Chondrocyte (in vitro differentiated cells): ENCODE measurements at places on chromosomes 2 and 18. TPM values are rescaled to one million over a fixed set of nuclear protein-coding genes. Genes with fewer than 3 reads are reported as not detected.

Gene PCGF1
- 26.1 to 30.7 TPM (median 30.0 TPM) in 3 replicates for total RNA-seq

Gene TEKT4
- total RNA-seq = not detected in 3 replicates

Gene SLC19A3
- total RNA-seq = 0.52 to 0.56 TPM in 2 of 3 replicates, not detected in the other

Gene CRYGC
- not detected in 3 replicates for total RNA-seq

Gene SLC9A4
- not detected in 3 replicates for total RNA-seq

Gene OXER1
- 0.31 to 1.8 TPM (median 1.7 TPM) in 3 replicates for total RNA-seq

Gene PECR
- total RNA-seq = 6.6 to 10.1 TPM (median 9.1 TPM) in 3 replicates

Gene GMCL1
- total RNA-seq = 13.6 to 20.7 TPM (median 13.6 TPM) in 3 replicates

Gene NT5DC4
- total RNA-seq = not detected in 3 replicates

Gene SAG
- total RNA-seq = not detected in 3 replicates

Gene ITM2C
- total RNA-seq = 114 to 215 TPM (median 208 TPM) in 3 replicates

- H3K27ac ChIP-seq = no peak overlapping the region
- DNase-seq = no peak
- no peaks in the 10 kb centered on the region for H3K36me3 ChIP-seq
- H3K4me3 ChIP-seq = no peak overlapping the region
- no peaks in the 10 kb centered on the region for H3K27me3 ChIP-seq
Observed at GRCh38 chr2:224410946-224411561, 9.1 kb upstream of the FAM124B start.

- H3K4me1 ChIP-seq = no peaks in the 10 kb centered on the region
- peaks cover 4% of the 10 kb centered on the region for H3K27me3 ChIP-seq
- no peak overlapping the region for H3K27ac ChIP-seq
- H3K4me3 ChIP-seq = no peak overlapping the region
Observed at GRCh38 chr2:235384624-235385023, 109.2 kb upstream of the AGAP1 start.

- no peak overlapping the region for H3K27ac ChIP-seq
- H3K36me3 ChIP-seq = peaks cover 3% of the 10 kb centered on the region
- peaks cover 7% of the 10 kb centered on the region for H3K4me1 ChIP-seq
- peaks cover 7% of the 10 kb centered on the region for H3K27me3 ChIP-seq
- H3K4me3 ChIP-seq = no peak overlapping the region
- no peak for DNase-seq
Observed at GRCh38 chr2:239846789-239847676, 178.1 kb downstream of the NDUFA10 start.

- no peak for DNase-seq
- H3K4me1 ChIP-seq = no peaks in the 10 kb centered on the region
- no peaks in the 10 kb centered on the region for H3K27me3 ChIP-seq
- no peaks in the 10 kb centered on the region for H3K36me3 ChIP-seq
- no peak overlapping the region for H3K4me3 ChIP-seq
Observed at GRCh38 chr2:30990671-30991070, 147.6 kb downstream of the GALNT14 start.

GRCh38 chr2:43142921-43143438, 83.4 kb downstream of the ZFP36L2 start:
- H3K36me3 ChIP-seq = no peaks in the 10 kb centered on the region
- no peak overlapping the region for H3K4me3 ChIP-seq
- no peak overlapping the region for H3K27ac ChIP-seq
- H3K27me3 ChIP-seq = no peaks in the 10 kb centered on the region

DNA sequence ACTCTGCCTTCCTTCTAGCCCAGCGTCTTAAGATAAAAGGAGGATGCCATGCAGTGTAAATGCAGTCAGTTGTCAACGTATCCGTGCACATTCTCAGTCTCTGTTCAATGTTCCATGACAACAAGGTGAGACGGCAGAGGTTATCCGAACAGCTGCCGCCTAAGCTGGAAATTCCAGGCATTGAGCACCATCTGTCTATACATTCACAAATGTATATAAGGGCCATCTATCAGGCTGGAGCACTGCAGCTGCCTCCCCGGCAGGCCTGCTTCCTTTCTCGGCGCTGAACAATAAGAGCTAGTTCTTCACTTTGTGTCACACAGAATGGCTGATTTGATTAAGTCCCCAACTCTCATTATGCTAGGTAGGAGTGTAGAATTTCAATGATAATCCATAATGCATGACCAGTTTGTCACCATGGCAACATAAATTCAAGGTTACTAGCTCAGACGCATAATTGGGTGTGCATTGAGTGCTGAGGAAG, 282.2 kb upstream of the SOX11 start:
- H3K27ac ChIP-seq = no peak overlapping the region
- H3K4me1 ChIP-seq = no peaks in the 10 kb centered on the region
- no peak overlapping the region for H3K4me3 ChIP-seq
- no peaks in the 10 kb centered on the region for H3K36me3 ChIP-seq

DNA sequence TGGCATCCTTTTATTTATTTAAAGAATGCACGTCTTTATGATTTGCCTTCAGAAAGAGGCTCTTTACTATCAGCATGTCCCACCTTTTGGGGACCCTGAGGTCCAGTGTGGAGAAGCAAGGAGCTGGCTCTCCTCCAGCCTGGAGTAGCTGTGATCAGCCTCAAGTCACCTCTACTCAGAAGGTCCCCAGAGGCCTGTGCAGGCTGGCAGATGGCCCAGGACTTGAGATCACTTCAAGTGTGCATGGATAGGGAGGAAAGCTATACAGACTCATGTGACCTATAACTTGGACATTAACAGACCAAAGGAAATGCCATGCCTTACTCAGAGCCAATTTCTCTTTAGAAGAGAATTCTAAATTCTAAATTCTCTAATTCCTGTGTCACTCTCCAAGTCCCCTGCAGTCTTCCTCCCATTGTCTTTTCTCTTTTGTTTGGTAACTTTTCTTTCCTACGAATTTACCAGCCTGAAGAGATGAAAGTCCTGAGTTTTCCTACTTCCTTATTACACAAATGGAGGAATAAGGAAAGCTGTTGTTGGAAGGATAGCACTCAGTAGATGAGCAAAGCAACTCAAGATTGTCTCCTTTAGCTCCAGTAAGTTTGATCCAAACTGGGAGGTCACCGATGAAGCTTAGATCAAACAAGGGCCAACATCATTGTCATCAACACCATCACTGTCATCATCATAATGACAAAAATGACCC, 163.9 kb downstream of the GFPT1 start:
- H3K36me3 ChIP-seq = peaks cover 19% of the 10 kb centered on the region
- H3K27me3 ChIP-seq = no peaks in the 10 kb centered on the region
- H3K4me3 ChIP-seq = no peak overlapping the region
- peak overlapping the region; percentile 70 for H3K27ac ChIP-seq
- no peak for DNase-seq
- H3K4me1 ChIP-seq = peaks cover 48% of the 10 kb centered on the region

GRCh38 chr18:48934723-48935432, 15.9 kb downstream of the SMAD7 start:
- H3K36me3 ChIP-seq = peaks cover 21% of the 10 kb centered on the region
- peaks cover 97% of the 10 kb centered on the region for H3K4me1 ChIP-seq
- H3K27me3 ChIP-seq = no peaks in the 10 kb centered on the region
- H3K27ac ChIP-seq = peak overlapping the region; percentile 91

- H3K4me1 ChIP-seq = no peaks in the 10 kb centered on the region
- no peaks in the 10 kb centered on the region for H3K27me3 ChIP-seq
- no peak overlapping the region for H3K27ac ChIP-seq
- no peak overlapping the region for H3K4me3 ChIP-seq
Observed at GRCh38 chr2:200575957-200576356, 9.9 kb upstream of the AOX1 start.

DNA sequence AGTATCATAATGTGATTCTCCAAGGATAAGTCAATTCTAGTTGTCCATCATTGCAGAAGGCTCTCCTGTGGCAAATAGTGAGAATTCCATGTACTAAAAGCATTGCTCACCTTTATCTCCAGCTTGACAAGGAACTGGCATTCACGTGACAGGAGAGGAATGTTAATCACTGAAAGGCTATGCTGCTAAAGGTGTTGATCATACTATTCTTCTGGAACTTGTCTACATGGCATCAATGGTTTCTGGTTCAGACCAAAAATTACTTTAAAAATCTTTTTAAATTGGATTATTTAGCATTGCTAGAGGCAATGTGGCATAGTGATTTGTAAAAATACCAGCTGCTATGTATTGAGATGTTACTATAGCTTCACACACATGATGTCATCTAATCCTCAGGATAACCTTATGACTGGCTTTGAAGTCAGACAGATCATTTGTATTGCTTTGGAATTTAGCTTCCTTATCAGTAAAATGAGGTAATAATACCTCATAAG, 414.4 kb downstream of the MTX2 start:
- H3K4me1 ChIP-seq = no peaks in the 10 kb centered on the region
- H3K4me3 ChIP-seq = no peak overlapping the region
- DNase-seq = no peak
- no peak overlapping the region for H3K27ac ChIP-seq
- peaks cover 38% of the 10 kb centered on the region for H3K27me3 ChIP-seq

DNA sequence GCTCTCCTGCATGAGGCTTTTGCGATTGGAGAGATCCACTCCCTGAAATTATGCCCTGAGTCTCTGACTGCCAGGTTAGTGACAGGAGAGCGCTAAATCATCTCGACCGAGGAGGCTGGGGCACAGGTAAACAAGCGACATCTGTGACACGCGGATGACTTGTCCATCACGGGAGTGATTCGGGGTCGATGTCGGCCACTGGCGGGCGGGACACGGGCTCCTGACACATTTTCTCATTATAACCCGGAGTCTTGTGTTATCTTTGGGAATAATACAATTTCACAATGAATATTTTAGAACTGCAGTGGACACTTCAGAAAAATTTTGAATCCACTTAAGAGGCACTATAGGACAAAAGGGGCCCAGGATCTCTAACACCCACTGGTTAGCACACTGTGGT, 29.5 kb upstream of the SLC35G4 start:
- no peak for DNase-seq
- H3K36me3 ChIP-seq = no peaks in the 10 kb centered on the region
- no peaks in the 10 kb centered on the region for H3K27me3 ChIP-seq
- H3K4me1 ChIP-seq = peaks cover 9% of the 10 kb centered on the region
- H3K27ac ChIP-seq = no peak overlapping the region
